ENCODE measurements at places on chromosomes 2 and 18.

GRCh38 chr2:6977113-6977741, 60.0 kb downstream of the RNF144A start:
- DNase-seq, result no peak

DNA sequence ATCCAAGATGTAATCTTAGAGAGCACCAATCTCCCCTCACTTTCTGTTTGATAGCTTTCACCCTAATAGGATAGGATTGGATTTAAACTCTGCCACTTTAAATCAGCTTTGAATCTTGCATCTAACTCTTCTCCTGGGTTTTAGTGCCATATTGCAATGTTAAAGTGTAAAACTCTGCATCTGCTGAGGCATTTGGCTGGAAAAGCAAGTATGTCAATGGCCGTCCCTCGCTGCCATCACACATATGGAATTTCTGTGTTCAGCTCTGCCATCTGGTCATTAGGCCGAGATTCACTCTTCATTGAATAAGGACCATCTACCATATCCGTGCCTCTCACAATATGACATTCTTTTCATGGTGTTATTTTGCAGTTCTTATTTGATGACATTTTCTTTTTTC, 728.1 kb upstream of the PIK3C3 start:
- no peak for DNase-seq

GRCh38 chr2:72815655-72816278, 10.1 kb downstream of the EXOC6B start:
- DNase-seq, result no peak

GRCh38 chr2:171529914-171530313, 7.6 kb downstream of the CYBRD1 start:
- DNase-seq, result no peak

DNA sequence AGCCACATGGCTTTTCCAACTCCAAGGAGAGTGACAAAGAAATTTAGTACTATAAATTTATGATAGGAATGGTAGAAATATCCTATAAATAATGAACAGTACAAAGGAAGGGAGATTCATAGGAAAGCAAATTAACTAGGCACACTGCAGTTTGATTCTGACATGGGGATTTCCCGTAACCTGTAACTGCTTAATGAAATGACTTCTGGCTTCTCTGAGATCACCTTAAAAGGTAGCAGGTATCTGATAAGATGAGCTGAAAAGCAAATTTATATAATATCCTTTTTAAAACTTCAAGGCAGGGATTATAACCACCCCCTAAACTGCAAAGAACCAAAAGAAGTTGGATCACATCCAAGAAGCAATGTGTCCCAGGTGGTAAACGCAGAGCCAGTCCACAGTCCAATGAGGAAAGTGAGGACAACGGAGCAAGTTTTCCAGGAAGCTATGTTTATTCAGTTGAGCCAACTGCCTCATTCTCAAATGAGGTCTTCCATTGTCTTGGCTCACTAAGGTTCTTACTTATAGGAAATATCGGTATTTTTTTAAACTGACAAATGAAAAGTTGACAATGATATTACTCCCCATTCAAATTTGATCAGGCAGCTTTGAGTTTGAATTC, 43.0 kb downstream of the WIPF1 start:
- no peak for DNase-seq

- peak; percentile 24 for DNase-seq
These were observed 38.5 kb downstream of the ROCK2 start for GRCh38 chr2:11305958-11306357.

DNA sequence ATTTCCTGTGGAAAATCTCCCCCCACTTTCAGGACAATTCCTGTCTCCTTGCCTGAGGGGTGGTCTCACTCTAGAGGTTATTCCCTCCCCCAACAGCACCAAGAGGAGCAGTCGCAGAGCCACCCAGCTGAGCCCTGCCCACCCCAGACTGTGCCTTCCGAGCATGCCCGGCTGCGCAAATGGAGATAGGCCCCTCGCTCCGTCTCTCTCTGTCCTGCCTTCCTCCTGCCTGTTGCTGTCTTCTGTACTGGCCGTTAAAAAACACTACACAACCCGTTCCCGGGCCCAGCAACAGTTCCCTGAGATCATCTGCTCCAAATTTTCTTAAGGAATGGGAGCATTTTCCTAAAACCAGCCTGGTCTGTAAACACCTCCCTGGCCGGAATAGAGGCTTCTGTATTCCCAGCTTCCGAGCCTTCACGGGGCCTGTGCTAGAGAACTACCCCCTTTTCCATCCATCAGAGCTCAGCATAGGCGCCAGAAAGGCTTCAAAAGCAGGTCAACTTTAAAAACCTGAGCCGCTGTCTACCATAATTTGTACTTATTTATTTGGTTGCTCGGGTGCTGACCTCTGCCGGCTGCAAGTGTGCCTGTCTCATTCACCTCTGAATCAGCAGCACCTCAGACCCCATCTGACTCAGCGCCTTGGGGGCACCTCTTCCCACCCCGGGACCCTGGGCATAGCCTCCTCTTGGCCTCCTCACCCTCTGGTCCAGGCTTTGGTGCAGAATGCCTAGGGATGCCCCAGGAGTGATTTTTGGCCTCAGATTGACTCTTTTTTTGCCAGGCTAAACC, 159.4 kb downstream of the PXDN start:
- no peak for DNase-seq

DNA sequence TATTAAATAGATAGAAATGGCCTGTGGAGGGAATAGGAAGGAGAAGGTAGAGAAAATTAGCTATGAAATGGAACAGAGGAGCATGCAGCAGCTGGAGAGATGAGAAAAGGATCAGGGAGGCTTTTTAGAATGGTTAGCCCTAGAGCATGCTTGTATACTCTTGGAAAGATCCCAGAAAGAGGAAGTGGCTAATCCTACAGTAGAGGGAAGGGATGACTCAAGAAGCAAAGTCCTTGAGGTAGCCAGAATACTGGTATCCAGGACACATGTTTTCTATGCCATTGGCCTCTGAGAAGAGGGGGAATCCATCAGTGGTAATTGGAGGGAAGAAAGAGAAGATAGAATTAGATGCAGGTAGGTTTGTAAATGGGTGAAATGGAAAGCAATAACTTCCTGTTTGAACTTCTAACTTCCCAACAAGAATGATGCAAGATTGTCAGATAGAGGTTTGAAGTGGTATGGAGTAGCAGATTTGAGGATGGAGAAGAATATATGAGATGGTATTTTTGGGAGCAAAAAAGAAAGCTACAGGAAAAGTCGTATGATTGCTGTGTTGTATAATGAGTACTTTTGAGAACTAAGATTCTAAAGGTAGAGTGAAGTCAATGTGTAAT, 17.1 kb upstream of the OSBPL6 start:
- DNase-seq, result peak; percentile 44

- no peak for DNase-seq
These were observed 218.8 kb downstream of the HDAC4 start for GRCh38 chr2:239181903-239182581.

GRCh38 chr2:184596819-184597411, 1.4 kb upstream of the ZNF804A start:
- DNase-seq, result peak; percentile 92

- DNase-seq, result no peak
These were observed 148.3 kb downstream of the MEIS1 start for GRCh38 chr2:66582987-66583880.

- peak; percentile 79 for DNase-seq
These were observed 24.0 kb upstream of the CREB1 start for GRCh38 chr2:207505728-207506127.

GRCh38 chr2:19360266-19360965, 2.0 kb upstream of the OSR1 start:
- DNase-seq, result no peak

- DNase-seq, result no peak
These were observed 322.0 kb downstream of the RND3 start for GRCh38 chr2:150165442-150165841.

GRCh38 chr2:44786817-44787214, 154.7 kb upstream of the SIX3 start:
- no peak for DNase-seq

DNA sequence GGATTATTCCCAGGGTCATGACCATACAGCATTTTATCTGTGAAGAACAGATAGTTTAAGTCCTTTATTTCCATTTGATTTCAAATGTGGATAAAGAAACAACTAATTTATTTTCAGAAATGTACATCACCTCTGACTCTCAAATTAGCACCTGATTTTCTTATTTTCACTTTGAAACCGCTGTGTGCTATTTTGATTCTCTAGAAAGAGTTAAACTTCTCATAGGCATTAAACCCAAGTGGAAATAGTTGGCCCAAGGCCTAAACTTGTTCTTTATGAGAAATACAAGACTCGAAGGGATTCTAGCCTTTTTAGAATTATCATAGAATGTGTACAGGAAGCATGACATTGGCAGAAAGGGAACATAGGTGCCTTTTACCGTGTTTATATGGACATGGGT, 41.5 kb upstream of the LTBP1 start:
- DNase-seq, result no peak

- no peak for DNase-seq
These were observed 56.2 kb downstream of the CYP27C1 start for GRCh38 chr2:127163921-127164320.

DNA sequence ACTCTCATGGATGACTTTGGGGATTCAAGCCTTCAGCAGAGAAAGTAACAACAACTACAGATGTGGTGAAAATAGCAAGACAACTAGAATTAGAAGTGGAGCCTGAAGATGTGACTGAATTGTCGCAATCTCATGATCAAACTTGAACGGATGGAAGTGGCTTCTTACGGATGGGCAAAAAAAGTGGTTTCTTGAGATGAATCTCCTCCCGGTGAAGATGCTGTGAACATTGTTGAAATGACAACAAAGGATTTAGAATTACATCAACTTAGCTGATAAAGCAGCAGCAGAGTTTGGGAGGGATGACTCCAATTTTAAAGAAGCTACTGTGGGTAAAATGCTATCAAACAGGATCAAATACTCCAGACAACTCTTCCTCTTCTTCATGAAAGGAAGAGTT, 43.1 kb downstream of the AAK1 start:
- no peak for DNase-seq

DNA sequence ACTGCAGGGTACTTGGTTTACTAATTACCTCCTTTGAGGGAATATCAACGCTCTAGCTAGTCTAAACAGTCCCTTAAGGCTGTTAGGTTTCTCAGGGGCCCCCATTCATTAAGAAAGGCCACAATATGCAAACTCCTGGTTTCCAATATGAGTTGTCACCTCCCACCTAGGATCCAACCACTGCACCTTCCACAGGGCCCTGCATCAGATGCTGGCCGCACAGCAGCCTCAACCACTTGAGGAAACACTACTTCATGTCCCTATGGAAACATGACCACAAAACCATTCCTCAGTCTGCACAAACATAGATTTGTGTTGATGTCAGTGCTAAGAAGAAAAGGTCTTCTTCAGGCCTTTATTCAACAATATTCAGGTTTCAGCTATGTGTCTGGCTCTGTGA, 40.9 kb downstream of the STAT4 start:
- DNase-seq, result no peak

Data from inflammatory macrophage treated with lipopolysaccharide for 4 hours (primary cell).